ENCODE measurements at places on chromosomes 16 and 17.
A peak's percentile ranks its signal among the peaks of the same experiment; 100 is the strongest.

- DNase-seq = no peak
Measured at GRCh38 chr16:52407778-52408177, 139.2 kb downstream of the TOX3 start.

- DNase-seq = no peak
Measured at GRCh38 chr16:85941863-85942644, 43.1 kb downstream of the IRF8 start.

DNA sequence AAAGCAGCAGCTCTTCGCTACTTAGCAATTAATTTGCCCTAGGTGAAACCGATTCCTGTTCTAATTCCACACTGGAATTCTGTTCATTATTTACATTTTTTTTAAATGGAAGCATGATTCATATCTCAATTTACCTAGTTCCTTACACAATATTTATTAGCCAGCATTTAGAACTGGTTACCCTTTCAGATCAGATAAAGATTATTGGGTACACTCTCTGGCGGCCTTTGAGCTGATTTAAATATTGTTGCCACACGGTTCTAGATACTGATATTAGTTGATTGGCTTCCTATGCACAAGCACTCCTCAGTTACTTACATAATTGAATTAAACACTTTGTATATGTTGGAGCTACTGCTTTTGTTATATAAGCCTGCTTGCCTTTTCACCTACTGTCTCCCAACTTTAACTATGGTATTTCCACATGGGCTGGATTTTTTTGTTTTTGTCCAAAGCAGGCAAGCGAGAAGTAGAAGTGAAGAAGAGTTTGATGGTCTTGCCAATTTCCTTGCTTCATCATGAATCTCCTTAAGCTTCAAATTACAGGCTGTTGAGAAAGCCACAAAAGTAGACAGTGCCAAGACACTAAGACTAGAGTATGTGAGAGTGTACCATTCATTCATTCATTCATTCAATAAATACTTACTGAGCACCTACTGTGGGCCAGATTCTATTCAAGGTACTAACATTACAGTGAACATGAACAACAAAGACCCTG is 3.9 kb upstream of the ALDH3A2 start:
- DNase-seq = no peak

GRCh38 chr17:56594320-56595107 is 1.0 kb downstream of the NOG start:
- no peak for DNase-seq

DNA sequence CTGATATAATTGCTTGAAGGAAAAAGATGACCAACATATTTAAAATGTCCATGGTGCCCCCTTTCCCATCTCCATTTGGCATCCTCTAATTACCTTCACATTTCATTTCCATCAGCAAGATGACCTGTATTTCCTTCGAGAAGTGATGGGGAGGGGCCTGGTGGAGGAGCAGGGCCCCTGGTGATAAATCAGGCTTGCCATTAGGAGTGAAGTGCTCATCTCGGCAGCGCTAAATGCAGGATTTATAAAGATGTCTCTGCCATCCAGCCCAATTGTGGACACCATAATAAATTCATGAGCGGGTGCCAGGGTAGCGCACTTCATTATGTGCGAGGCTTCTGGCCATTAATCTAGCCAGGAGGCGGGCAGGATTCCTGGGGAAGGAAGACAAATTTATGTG is 101.5 kb upstream of the IRX6 start:
- DNase-seq = no peak

DNA sequence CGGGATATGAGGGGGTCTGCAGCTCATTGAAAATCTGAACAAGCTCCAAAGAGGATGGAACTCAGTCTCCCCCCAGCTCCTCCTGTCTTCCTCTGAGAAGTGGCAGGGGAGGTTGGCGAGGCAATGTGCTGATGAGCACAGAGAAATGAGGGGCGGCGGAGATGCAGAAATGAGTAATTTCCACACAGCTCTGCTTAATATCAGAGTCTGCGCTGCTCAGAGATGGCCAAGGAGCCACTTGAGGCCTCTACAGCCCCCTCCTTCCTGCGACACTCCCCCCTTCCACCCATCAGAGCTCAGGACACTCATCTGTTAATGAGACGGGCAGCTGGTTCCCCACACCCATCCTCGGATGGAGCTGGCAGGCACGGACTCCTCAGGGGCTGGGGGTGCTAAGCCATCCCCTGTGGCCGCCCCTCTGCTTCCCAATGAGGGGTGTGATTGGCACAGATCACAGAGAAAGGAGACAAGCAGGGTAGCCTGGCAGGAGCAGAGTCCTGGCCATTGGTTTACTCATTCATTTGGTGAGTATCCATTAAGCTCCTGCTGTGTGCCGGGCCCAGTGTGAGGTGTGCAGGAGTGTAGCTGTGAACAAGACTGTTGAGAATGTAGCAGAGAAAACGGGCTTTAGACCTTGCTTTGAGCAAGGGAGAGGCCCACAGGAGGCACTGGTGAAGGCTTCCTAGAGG is 12.7 kb upstream of the CRHR1 start:
- DNase-seq = no peak

- no peak for DNase-seq
Measured at GRCh38 chr16:27549464-27549745, 308 bp downstream of the GTF3C1 start.

GRCh38 chr17:27630607-27631410 is at the start of gene LGALS9:
LGALS9 (plus strand) TSS chr17:27631188; CDS start chr17:27631266, 78 bp downstream.
- DNase-seq = no peak

DNA sequence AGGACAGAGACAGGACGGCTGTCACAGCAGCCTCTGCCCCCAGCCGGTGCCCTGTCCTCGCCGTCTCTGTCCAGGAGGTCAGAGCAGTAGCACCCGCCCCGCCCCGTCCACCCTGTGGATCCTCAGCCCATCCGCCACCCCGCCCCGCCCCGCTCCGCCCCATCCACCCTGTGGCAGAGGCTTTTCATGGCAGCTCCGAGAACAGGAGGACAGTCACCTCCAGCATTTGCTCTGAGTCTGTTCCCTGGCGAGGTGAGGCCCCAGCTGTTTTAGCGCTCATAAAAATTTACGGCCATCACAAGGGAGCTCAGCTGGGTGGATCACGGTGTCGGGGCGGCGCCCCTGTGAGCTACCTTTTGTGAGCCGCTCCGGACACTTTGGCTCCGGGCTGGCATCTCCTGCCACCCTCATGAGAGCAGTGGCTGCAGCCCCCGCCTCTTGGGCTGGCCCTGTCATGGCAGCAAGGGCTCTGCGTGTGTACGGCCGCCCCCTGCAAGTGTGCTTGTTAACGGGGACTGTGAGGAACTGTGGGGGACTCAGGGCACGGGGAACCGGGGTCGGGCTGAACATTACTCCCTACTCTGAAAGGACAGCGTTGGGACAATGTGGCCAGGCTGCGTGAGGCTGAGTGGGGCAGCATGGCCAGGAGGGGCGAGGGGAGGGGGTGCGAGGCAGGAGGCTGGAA is 32.3 kb upstream of the GNG13 start:
- DNase-seq = no peak

- DNase-seq = no peak
Measured at GRCh38 chr16:62503073-62503472, 466.8 kb upstream of the CDH8 start.

DNA sequence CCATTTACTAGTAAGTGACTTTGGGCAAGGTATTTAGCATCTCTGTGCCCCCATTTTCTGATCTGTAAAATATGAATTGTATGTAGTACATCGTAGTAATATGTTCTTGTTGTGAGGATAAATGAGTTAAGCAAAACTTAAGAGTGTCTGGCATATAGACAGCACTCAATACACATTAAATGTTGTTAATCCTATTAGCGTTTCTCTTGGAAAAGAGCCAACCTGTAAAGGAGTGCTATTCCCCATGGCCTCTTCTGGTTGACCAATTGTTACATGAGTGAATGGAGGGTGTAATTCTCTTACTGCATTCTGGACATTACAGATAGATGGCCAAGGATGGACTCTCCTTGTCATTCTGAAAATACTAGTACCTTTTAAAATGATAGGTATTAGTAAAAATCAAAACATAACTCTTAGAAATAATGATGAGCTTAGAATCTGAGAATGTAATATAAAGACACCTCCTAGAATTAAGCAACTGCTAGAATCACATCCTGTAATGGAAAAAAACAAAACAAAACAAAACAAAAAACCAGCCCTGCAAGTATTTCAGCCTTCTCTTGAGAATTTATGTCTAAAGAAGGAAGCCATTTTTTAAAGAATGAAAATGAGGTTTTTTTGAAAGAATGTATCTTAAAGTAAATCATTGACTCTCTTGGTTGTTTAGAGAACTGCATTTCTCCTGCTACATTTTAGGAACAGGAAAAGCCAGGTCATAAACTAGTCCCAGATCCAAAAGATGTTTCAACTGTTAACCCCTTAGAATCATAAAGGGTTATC is 30.5 kb downstream of the IQCK start:
- DNase-seq = no peak

- no peak for DNase-seq
Measured at GRCh38 chr16:56682703-56683397, 580 bp downstream of the MT1X start.

DNA sequence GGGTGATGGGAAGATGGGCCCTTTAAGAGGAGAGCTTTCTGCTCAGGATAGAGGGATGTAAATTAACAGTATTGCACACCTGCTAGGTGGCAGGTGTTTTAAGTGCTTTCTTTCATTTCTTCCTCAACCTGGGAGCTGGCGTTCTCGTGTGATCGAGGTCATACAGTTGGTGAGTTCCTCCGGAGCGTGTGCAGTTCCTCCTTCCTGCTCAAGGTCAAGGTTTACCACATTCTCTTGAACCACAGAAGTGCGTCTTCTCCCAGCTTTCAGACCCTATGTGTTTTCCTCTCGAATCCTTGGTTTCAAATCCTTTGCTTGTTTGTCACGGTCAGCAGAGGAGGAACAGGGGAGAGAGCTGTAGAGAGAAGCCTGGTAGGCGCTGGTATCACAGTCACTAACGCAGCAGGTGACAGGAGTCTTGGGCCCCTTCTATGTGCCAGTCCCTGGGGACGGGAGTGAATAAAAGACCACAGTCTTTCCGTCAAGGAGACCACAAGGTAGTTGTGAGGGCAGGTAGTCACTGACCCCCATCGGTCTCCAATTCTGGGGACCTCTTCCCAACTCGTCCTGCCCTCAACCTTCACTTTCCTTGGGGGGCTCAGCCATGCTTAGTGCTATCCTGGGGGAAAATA is 791 bp downstream of the DNAI2 start:
- DNase-seq = no peak

DNA sequence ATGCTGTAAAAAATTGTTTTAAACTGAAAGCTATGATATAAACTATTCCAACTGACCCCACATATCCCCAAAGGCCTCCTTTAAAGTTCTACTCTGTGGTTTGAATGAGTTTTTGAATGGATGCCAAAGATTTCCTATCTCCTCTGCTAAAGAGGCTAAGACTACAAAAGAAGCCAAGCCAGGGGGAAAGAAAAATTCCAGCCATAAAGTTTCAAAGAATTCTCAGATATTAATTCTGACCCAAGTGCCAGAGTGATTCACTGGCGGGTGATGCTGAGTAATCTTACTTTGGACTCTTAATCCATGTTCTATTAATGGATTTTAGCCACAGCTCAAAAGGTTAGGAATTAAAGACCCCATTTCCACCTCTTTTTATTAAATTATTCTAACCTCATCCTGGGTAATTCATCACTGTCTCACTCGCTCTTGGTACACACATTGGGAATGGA is 60.7 kb downstream of the HS3ST3A1 start:
- peak; percentile 99 for DNase-seq

GRCh38 chr16:65842067-65842466 is 524.4 kb upstream of the CDH5 start:
- DNase-seq = no peak

- DNase-seq = no peak
Measured at GRCh38 chr17:40511667-40512220, 10.3 kb upstream of the TNS4 start.

DNA sequence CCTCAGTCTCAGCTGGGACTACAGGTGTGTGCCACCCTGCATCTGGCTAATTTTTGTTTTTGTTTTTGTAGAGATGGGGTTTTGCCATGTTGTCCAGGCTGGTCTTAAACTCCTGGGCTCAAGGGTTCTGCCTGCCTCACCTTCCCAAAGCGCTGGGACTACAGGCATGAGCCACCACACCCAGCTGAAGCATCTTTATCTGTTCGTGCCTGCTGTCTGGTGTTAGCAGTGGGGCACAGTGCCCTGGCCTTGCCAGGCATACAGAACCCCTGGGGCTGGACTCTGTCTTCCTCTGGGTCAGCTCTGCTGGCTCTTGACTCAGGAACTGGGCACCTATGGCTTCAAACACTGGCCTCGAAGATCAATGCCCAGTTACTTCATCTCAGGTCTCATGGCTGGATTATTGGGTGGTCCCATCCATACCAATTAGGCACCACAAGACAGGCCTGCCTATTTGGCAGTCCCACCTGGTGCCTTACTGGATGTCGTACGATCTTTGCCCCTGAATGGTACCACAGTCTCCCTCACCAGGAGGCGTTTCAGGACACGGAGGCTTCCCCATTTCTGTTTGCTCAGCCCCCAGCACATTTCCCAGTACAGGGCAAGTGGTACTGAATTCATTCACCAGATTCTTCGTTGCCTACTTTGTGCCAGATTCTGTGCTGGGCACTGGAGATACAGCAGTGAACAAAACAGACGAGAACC is 99.3 kb downstream of the RAB11FIP4 start:
- no peak for DNase-seq

DNA sequence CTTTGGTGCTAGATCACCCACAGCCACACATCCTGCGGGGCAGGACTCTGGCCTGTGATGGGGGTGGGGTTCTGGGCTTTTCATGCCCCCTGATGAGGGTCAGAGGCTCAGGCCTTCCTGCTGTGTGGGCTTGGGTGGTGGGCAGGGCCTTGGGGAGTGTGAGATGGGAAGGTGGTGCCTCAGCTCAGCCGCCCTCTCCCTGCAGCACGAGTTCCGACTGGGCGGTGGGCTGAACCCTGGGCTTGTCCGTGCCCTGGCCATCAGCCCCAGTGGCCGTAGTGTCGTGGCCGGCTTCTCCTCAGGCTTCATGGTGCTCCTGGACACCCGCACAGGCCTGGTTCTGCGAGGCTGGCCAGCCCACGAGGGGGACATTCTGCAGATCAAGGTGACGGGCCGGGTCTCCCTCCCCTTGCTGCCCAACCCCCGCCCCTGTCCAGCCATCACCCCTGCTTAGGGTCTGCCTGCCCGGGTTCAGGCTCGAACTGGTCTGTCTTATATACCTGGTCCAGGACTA is 6.8 kb upstream of the SERPINF2 start:
- no peak for DNase-seq

DNA sequence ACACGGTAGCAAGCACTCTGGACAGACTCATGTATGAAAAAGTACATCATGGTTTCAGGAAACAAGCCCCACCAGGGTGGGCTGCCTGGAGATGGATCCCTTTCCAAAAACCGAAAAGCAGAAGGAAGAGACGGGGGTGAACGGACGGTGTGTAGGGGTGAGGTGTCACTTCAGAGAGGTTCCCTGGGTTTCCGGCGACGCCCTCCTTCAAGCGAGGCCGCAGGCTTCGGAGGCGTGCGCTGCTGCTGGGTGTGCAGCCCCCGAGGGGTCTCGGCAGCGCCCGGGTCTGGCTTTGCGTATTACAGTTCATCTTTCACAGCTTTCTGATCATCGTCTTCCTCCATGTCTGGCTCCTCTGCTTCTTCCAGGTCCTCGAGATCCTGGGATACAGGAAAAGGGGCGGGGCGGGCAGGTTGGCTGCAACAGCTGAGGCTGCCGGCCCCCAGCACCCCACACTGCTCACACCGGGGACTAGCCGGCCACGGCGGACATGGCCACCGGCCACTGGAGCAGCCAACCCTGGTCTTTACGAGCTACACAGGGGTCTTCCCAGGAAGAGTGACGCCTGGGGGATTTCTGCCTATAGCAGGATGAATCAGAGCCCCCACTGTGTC is 9.0 kb upstream of the PPP1R27 start:
- no peak for DNase-seq
